ENCODE measurements at places on chromosomes 4 and X. TPM values are rescaled to one million over a fixed set of nuclear protein-coding genes. Genes with fewer than 3 reads are reported as not detected.

LRCH2 gene
- total RNA-seq: 1.6 TPM

GRCh38 chrX:105299286-105299685, 78.8 kb upstream of the TEX13A start:
- H3K27ac ChIP-seq: no peak overlapping the region
- H3K4me3 ChIP-seq: no peak overlapping the region
- H3K4me1 ChIP-seq: no peaks in the 10 kb centered on the region
- H3K36me3 ChIP-seq: no peaks in the 10 kb centered on the region
- DNase-seq: no peak
- no peaks in the 10 kb centered on the region for H3K27me3 ChIP-seq

- H3K4me3 ChIP-seq: no peak overlapping the region
- no peak for DNase-seq
- H3K36me3 ChIP-seq: no peaks in the 10 kb centered on the region
- no peaks in the 10 kb centered on the region for H3K27me3 ChIP-seq
- H3K4me1 ChIP-seq: no peaks in the 10 kb centered on the region
- H3K27ac ChIP-seq: no peak overlapping the region
Measured at GRCh38 chrX:119151051-119151380, 23.4 kb upstream of the KIAA1210 start.

- no peak overlapping the region for H3K4me3 ChIP-seq
- DNase-seq: no peak
- peak overlapping the region; percentile 75 for H3K27ac ChIP-seq
- H3K4me1 ChIP-seq: peaks cover 3% of the 10 kb centered on the region
- H3K27me3 ChIP-seq: no peaks in the 10 kb centered on the region
- no peaks in the 10 kb centered on the region for H3K36me3 ChIP-seq
Measured at GRCh38 chr4:10032625-10033024, 11.3 kb upstream of the SLC2A9 start.

LPAR4 gene
- not detected for total RNA-seq

SOX3 gene
- total RNA-seq: not detected

- no peak overlapping the region for H3K27ac ChIP-seq
- H3K4me3 ChIP-seq: no peak overlapping the region
- peak; percentile 47 for DNase-seq
- no peaks in the 10 kb centered on the region for H3K27me3 ChIP-seq
- no peaks in the 10 kb centered on the region for H3K4me1 ChIP-seq
- H3K36me3 ChIP-seq: no peaks in the 10 kb centered on the region
Measured at GRCh38 chrX:133335027-133335426, 80.3 kb downstream of the GPC4 start.

GRCh38 chrX:32137525-32137924, 1065.7 kb upstream of the FTHL17 start:
- H3K27me3 ChIP-seq: no peaks in the 10 kb centered on the region
- DNase-seq: no peak
- H3K36me3 ChIP-seq: no peaks in the 10 kb centered on the region
- no peak overlapping the region for H3K4me3 ChIP-seq

TMPRSS11F gene
- not detected for total RNA-seq

DNA sequence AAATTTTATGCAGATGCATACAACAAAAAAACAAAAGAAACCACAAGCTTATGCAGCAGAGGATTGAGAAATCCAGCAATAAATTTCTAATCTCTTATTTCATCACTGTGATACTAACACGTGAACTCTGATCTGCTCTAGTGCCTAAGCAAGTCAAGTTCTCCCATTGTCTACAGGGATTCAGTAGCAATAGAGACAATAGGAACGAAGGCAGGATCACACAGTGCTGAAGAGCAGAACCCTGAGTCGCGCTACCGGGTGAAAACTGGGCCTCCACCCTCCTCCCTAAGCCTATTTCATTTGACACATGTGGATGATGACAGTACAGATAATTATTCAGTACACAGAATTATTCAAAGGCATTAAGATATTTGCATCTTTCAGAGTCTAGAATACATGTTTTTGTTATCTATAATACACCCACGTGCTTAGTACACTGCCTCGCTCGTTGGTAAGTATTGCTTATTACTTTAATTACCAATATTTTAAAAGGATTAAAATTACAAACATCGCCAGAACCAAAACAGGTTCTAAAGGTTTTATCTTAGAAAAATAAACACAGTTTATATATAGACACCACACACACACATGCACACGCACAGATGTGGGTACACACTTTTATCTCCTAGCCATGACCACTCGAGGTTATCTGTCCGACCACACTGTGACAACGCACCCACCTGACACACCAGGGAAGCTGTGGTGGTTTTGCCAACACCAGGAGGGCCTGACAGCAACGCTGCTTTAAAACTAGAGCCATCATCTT, 60.1 kb downstream of the RFC1 start:
- no peaks in the 10 kb centered on the region for H3K4me1 ChIP-seq
- H3K27ac ChIP-seq: no peak overlapping the region
- no peaks in the 10 kb centered on the region for H3K27me3 ChIP-seq
- H3K4me3 ChIP-seq: no peak overlapping the region

GRCh38 chr4:106618956-106619355, 250.4 kb upstream of the GIMD1 start:
- H3K27ac ChIP-seq: no peak overlapping the region
- no peaks in the 10 kb centered on the region for H3K36me3 ChIP-seq
- DNase-seq: no peak
- no peaks in the 10 kb centered on the region for H3K4me1 ChIP-seq
- no peak overlapping the region for H3K4me3 ChIP-seq

DNA sequence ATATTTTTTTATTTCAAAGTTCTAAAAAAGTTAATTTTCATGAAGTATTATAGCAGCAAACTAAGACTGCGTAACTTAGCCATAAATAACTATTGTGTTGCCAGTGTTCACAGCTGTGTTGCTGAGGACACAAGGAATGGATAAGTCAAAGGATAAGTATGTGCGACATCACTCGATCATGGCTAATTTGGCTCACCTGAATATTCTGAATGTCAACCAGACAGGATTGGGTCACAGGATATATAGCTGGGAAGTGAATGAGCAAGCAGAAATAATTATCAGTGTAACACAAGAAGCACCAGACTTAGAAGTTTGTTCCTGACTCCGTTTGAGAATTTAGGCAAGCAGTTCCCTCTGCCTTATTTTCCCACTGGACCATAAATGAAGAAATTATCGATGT, 33.9 kb downstream of the PRDM8 start:
- no peak for DNase-seq
- H3K27me3 ChIP-seq: no peaks in the 10 kb centered on the region
- no peaks in the 10 kb centered on the region for H3K4me1 ChIP-seq

KANTR gene
- total RNA-seq: 32.1 TPM

- peak overlapping the region; percentile 88 for H3K27ac ChIP-seq
- no peaks in the 10 kb centered on the region for H3K36me3 ChIP-seq
- peaks cover 41% of the 10 kb centered on the region for H3K4me1 ChIP-seq
- no peaks in the 10 kb centered on the region for H3K27me3 ChIP-seq
Measured at GRCh38 chr4:17809667-17810066, 890 bp downstream of the DCAF16 start.

- H3K27ac ChIP-seq: no peak overlapping the region
- no peaks in the 10 kb centered on the region for H3K27me3 ChIP-seq
- no peaks in the 10 kb centered on the region for H3K36me3 ChIP-seq
- H3K4me3 ChIP-seq: no peak overlapping the region
Measured at GRCh38 chr4:11175374-11175773, 253.3 kb downstream of the HS3ST1 start.

GRCh38 chr4:22745234-22745633, 52.5 kb downstream of the GBA3 start:
- H3K36me3 ChIP-seq: no peaks in the 10 kb centered on the region
- no peak for DNase-seq
- no peaks in the 10 kb centered on the region for H3K4me1 ChIP-seq
- no peak overlapping the region for H3K27ac ChIP-seq
- H3K27me3 ChIP-seq: no peaks in the 10 kb centered on the region

DNA sequence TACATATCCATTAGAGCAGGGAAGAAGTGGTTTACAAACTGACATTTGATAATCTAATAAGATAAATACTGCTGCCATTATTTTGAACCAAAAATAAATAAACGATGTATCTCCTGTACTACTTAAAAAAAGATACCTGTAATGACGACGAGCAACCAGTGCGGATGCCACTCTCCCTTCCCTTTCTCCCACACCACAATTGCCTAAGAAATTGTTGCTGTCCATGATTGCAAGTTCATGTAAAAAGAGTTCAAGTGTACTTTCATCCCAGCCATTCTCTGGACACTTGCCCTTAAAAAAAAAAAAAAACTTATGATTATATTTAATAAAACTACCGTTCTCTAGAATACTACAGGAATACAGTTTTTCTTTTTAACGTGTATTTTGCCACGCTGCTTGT, 1.4 kb downstream of the SEPSECS start:
- H3K27ac ChIP-seq: no peak overlapping the region
- H3K27me3 ChIP-seq: no peaks in the 10 kb centered on the region
- no peaks in the 10 kb centered on the region for H3K36me3 ChIP-seq
- H3K4me3 ChIP-seq: no peak overlapping the region
- no peaks in the 10 kb centered on the region for H3K4me1 ChIP-seq

TRAM1L1 gene
- not detected for total RNA-seq

DNA sequence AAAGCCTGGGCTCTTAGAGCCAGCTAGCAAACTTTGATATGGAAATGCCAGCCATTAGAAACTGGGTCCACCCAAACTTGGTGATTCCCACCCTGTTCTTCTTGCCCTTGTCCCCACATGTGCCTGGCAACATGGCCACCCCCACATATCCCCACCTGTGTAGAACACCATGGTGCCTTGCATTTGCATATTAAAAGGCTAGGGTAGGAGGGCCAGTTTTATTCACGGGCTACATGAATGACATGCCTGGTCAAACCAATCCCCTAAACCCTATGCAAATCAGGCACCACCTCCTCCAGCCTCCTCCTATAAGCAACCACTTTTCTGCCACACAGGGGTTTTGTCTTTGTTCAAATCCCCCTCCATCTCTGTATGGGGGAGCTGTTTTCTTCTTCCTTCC, 104.9 kb downstream of the CLNK start:
- no peak overlapping the region for H3K4me3 ChIP-seq
- no peak for DNase-seq
- no peaks in the 10 kb centered on the region for H3K36me3 ChIP-seq
- H3K27ac ChIP-seq: no peak overlapping the region

IL21 gene
- not detected for total RNA-seq

DNA sequence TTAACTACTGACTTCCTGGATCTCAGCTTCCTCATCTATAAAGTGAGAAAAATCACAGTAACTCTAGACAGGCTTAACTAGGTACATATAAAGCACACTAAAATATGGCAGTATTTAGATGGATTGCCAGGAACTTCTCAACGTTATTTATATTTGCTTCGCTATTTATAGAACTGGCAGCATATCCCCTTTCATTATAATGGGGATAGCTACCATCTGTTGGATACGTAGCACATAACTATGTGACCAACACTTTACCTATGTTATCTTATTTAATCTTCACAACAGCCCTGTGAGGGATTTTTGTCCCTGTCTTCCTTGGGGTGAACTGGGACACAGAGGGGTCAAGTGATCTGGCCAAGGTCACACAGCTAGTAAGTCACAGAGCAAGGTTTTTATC, 64.6 kb downstream of the ENPEP start:
- H3K27me3 ChIP-seq: no peaks in the 10 kb centered on the region
- H3K27ac ChIP-seq: no peak overlapping the region
- H3K36me3 ChIP-seq: peaks cover 31% of the 10 kb centered on the region
- DNase-seq: no peak
- no peak overlapping the region for H3K4me3 ChIP-seq
- no peaks in the 10 kb centered on the region for H3K4me1 ChIP-seq

RAB39B gene
- total RNA-seq: 0.80 TPM

ARHGAP36 gene
- total RNA-seq: not detected

GRCh38 chrX:67648361-67648760, 104.5 kb downstream of the AR start:
- H3K36me3 ChIP-seq: no peaks in the 10 kb centered on the region
- no peak overlapping the region for H3K27ac ChIP-seq
- no peak overlapping the region for H3K4me3 ChIP-seq
- no peak for DNase-seq
- H3K4me1 ChIP-seq: no peaks in the 10 kb centered on the region

DNA sequence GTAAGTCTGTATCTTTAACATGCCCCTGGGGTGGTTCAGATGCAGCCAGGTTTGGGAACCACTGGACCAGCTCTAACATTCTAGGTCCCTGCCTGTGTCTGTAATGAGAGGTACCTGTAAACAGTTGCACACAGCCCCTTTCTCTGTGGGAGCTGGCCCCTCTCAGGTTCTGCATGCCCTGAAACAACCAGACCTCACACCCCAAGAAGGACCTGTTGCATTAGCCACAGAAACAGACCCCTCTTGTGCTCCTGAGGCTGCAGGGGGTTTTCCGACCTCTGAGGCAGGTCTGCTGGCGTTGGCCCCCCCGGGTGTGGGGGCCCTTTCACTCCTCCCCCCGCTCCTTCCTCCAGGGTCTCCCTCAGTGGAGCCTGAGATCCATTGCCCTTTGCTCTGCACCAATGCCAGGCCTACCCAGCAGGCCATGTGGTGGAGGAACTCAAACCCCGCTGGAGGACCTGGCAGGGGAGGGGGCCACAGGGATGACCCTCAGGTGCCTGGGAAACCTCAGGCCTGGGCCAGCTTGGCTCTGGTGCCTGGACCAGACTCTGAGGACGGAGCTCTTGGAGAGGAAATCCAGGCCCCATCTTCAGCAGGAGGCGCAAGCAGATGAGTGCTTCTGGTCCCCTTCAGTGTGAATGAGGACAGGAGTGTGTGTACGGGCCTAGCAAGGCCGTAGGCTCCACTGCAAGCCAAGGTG, 61.4 kb upstream of the PJA1 start:
- H3K4me1 ChIP-seq: no peaks in the 10 kb centered on the region
- no peak for DNase-seq
- H3K27ac ChIP-seq: no peak overlapping the region
- no peaks in the 10 kb centered on the region for H3K27me3 ChIP-seq
- H3K4me3 ChIP-seq: no peak overlapping the region
- H3K36me3 ChIP-seq: no peaks in the 10 kb centered on the region

- peak; percentile 33 for DNase-seq
- no peaks in the 10 kb centered on the region for H3K27me3 ChIP-seq
- no peaks in the 10 kb centered on the region for H3K36me3 ChIP-seq
- H3K4me3 ChIP-seq: no peak overlapping the region
- H3K27ac ChIP-seq: peak overlapping the region; percentile 6
Measured at GRCh38 chr4:76989391-76990061, 40.0 kb downstream of the SEPTIN11 start.

DNA sequence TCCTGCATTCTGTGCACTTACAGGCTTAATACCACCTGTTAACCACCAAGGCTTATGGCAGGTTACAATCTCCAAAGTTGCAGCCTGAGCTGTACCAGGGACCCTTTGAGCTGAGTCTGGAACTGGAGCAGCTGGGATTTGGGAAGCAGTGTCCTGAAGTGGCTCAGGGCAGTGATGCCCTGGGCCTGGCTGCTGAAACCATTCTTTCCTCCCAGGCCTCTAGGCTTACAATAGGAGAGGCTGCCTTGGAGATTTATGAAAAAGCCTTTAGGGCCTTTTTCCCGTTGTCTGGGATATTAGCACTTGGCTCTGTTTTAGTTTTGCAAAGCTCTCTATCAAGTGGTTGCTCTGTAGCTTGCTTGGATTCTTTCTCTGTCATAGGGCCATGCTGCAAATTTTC, 154.3 kb upstream of the CASK start:
- no peaks in the 10 kb centered on the region for H3K36me3 ChIP-seq
- no peaks in the 10 kb centered on the region for H3K4me1 ChIP-seq
- H3K27me3 ChIP-seq: no peaks in the 10 kb centered on the region
- H3K27ac ChIP-seq: no peak overlapping the region
- DNase-seq: no peak

DACH2 gene
- 5.0 TPM for total RNA-seq
